ENCODE measurements at places on chromosomes 7 and 10.
A peak's percentile ranks its signal among the peaks of the same experiment; 100 is the strongest.

GRCh38 chr10:29266641-29267040, 22.2 kb upstream of the LYZL1 start:
- DNase-seq: peak; percentile 11

- DNase-seq: no peak
These were observed 18.5 kb upstream of the FAM133B start for GRCh38 chr7:92608380-92609322.

GRCh38 chr10:101830322-101831168, 12.3 kb upstream of the OGA start:
- peak; percentile 60 for DNase-seq

DNA sequence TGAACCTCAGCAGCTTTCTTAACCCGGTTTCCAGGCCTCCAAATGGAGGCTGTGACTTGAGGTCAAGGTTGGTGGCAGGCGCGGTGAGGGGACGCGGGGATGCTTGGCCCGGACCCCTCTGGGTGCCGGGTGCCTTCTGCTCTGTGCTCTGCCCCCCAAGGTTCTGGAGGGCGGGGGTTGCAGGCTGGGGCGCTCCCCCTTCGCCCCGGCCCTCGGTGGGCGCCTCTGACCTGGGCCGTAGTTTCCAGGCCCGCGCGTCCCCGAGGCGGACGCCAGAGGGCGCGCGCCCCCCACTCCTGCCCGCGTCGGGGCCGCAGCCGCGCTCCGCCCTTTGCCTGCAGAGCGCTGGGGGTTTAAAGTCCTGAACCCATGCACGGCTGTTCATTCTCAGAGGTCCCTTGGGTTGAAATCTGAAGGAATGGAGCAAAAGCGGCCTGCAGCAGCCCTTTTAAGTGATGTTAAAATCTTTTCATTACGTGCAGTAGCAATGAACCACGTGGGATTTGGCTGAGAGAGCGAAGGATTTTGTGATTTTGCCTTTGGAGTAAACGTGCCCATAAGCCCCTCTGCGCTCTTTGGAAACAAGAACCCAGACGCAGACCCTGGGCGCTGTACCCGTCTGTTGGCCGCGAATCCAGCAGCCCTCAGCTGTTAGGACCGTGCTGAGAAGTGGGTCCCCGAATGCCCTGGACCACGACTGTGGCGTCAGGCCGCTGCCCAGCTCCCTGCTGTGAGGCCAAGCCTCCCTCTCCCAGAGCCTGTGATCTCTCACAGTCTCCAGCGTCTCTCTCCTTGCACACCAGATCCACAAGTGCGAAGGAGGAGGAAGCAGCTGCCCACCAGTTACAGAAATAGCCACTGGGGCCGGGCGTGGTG, 135.0 kb downstream of the ACTR3B start:
- peak; percentile 27 for DNase-seq

Measured in iPS DF 6.9 (cell line).